Urinary bladder (tissue), 4 donors: ENCODE measurements at places on chromosomes 5 and 9. TPM values are rescaled to one million over a fixed set of nuclear protein-coding genes. Genes with fewer than 3 reads are reported as not detected.

DNA sequence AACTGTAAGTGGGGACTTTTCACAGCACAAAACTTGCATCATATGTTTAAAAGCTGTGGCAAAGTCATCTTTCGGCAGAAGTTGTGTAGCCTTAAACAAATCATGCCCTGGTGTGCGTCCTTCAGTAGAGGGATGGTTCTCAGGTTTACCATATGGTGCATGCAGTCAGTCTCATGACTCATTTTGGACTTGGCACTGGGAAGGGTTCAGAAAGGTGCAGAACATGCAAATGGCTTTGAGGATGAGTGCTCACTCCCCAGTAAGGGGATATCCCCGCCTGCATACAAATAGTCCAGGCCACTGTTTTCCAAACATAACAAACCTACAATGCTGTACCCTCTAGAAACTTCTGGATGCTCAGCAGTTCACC, 260.3 kb downstream of the NDUFS4 start:
- no peak for DNase-seq

The F2RL2 gene
- total RNA-seq, result 2.1 TPM

The ANKRD34B gene
- total RNA-seq, result not detected

- no peak for DNase-seq
Observed at GRCh38 chr5:90866333-90866732, 307.7 kb downstream of the ADGRV1 start.

DNA sequence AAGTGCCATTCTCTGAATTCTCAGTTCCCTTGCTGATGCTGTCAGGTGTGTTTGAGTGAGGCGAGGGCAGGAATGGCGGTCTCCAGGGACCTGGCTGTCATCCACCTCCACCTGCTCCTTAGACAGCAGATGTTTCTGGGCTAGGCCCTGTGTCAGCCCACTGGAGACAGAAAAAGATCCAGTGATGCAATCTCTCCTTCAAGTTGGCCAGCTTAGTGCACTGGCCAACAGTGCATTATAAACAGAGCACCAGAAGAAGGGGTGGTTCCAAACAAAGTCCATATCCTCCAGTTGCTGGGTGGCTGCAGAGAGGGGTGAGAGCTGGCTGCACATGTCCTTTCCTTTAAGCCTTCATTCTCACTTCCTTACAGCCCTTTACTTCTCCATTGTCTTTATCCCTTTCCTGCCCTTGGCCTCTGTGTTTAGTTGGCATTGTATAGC, 26.5 kb downstream of the NANS start:
- no peak for DNase-seq

The MYMK gene
- total RNA-seq, result 1.2 TPM

- DNase-seq, result no peak
Observed at GRCh38 chr5:24112420-24112819, 532.4 kb downstream of the CDH10 start.

The IL3 gene
- not detected for total RNA-seq

GRCh38 chr5:66892716-66893115, 296.5 kb downstream of the MAST4 start:
- no peak for DNase-seq

- DNase-seq, result no peak
Observed at GRCh38 chr5:133889271-133889905, 79.0 kb downstream of the C5orf15 start.

The FCN1 gene
- 1.9 TPM for total RNA-seq

DNA sequence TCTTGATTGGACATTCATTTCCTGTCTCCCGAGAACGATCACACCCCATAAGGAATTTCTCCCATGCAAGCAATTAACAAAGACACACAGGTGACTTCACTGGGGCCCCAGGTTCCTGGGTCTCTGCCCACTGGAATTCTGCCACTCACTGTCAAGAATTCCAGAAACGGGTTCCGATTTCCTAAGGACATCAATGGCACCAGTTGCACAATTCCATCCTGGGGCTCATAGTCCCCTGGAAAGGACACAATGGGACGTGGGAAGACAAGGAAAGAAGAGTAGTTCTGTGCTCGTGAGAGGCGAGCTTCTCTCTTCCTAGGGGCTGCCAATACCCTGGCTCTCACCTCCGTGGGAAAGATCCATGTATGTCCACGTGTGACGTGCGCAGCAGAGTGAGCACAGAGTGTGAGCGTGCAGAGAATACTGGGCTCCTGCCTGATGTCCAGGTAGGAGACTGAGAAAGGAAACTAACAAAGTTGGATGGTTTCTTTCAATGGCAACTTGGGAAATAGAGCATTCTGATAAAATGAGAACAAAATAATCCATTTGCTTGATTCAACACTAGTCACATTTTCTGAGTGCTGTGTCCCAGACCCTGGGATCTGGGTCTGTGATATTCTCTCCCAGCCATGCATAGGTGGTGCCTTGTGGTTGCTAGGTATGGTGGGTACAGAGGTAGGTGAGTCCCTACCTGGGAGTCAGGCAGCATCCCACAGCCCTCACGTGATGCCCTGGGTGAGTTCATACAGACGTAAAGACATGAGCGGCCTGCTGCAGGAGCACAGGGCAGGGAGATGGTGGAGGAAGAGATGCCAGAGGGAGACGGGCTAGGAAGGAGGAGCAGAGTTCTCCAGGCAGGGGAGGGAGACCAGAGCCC, 159.8 kb downstream of the COL23A1 start:
- DNase-seq, result no peak

The NUDT2 gene
- total RNA-seq, result 22.1 TPM

- DNase-seq, result no peak
Observed at GRCh38 chr5:92163906-92164305, 780.8 kb upstream of the ARRDC3 start.

GRCh38 chr5:127299678-127300077, 9.1 kb downstream of the MEGF10 start:
- DNase-seq, result no peak

The SH3TC2 gene
- total RNA-seq, result 15.1 TPM

- DNase-seq, result no peak
Observed at GRCh38 chr9:134809826-134810225, 70.8 kb upstream of the FCN2 start.

- DNase-seq, result no peak
Observed at GRCh38 chr5:178308541-178309092, 76.0 kb upstream of the PHYKPL start.

The CCNJL gene
- total RNA-seq, result 4.7 TPM

DNA sequence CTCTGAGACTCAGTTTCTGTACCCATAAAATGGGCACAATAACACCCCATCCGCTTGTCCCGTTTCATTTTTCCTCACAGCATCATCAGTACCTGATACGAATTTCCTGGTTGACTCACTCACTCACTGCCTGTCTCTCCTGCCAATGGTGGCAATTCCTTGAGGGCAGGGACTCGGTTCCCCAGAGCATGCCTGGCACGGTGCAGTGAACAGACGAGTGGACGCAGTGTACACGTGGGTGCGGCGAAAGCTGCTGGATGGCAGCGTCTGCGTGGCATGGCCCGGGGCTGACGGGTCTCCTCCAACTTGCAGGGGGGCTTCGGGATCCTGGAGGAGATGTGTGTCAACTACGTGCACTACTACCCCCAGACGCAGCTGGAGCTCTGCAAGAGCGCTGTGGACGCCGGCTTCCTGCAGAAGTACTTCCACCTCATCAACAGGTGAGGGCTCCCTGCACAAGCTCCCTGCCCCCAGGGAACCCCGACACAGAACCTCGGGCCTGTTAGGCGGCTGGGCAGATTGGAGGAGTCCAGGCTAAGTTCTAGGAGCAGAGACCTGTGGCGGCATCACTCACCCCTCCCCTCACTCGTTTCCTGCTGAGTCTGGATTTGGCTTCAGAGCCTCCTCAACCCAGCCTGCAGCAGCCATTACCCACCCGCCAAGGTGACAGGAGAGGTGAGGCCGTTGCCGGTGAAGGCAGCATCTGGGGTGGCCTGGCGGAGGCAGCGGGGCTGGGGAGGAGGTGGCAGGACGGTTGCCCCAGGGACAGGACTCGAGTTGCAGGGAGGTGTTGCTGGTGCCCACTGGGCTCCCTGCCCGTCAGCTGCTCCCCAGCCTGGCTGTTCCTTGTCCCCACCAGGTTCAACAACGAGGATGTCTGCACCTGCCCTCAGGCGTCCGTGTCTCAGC, 20.3 kb downstream of the DBH start:
- DNase-seq, result no peak

The FAM169A gene
- 9.0 TPM for total RNA-seq

GRCh38 chr9:134320126-134320867, 6.0 kb upstream of the RXRA start:
- DNase-seq, result no peak

- DNase-seq, result no peak
Observed at GRCh38 chr5:158884827-158885518, 214.7 kb downstream of the EBF1 start.

DNA sequence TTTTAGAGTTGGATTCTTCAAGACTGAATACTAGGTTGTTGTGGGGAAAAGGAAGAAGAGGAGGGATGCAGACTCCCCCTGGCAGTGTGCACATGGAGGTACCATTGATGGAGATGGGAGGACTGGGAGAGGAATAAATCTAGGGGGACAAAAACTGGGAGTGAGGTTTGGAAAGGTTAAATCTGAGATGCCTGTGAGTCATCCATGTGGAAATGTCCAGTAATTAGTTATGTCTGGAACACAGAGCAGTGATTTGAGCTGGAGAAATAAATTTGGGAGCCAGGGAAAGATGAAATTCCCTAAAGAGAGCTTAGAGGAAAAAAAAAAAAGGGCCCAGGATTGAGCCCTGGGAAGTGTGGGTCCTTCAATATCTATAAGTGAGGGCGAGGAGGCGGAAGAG, 8.0 kb upstream of the CCIN start:
- no peak for DNase-seq

GRCh38 chr5:179409806-179410205, 64.5 kb upstream of the ADAMTS2 start:
- DNase-seq, result no peak

The RPL35 gene
- 1,117 TPM for total RNA-seq

The ZDHHC11 gene
- 9.3 TPM for total RNA-seq

GRCh38 chr9:89137542-89138462, 40.8 kb downstream of the SHC3 start:
- no peak for DNase-seq

The INSL4 gene
- total RNA-seq, result not detected

DNA sequence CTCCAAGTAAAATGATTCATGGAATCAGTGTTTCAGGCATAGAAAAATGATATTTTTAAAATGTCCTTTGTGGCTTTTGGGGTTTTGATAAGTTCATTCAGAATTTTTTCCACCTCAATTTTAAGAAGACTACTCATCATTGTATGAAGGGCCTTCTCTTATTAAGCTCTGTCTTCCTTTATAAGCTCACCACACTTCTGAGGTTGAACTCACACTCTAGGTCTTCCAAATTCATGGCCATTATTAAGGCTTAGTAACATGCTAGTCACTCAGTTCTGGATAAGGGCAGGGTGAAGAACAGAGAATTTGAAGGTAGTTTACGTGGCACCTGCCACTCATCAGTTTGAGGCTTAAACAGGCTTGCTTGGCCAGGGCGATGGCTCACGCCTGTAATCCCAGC, 4.2 kb downstream of the MELK start:
- DNase-seq, result no peak

- DNase-seq, result no peak
Observed at GRCh38 chr5:150734579-150735384, 24.0 kb downstream of the DCTN4 start.

DNA sequence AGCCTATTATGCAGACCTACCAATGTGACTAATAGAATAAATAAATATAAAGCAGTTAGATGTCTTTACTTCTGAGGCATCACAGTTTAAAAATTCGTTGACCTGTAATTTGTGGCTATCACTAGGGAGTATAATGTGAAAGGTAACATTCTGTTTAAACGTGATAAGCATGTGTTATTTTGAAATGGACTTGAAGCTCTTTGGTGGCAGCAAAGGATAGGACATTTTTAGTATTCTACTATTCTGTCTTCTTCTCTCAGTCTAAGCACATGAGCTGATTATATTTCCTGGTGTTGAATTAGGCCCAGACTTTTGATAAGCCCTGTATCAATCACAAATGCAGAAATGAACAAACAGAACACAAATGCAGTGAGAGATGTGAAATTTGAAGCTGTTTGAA, 974.0 kb upstream of the CDH10 start:
- DNase-seq, result no peak

The C5orf34 gene
- 9.7 TPM for total RNA-seq

GRCh38 chr9:71895117-71895516, 15.9 kb downstream of the ABHD17B start:
- DNase-seq, result no peak

DNA sequence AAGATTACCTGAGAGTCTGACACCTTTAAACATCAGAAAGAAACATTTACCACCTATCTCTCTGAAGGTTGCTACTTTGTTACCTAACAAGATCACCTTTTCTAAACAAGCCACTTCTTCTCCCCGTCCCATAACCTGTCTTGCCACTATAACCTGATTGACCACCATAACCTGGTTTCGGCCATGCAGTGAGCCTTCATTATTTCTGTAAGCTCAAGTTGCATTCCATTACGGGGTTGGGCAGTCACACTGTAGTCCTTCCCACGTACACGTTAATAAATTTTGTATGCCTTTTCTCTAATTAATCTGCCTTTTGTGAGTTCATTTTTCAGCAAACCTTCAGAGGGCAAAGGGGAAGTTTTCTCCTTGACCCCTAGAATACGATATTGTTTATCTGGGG, 28.0 kb upstream of the CCNG1 start:
- DNase-seq, result peak; percentile 7

DNA sequence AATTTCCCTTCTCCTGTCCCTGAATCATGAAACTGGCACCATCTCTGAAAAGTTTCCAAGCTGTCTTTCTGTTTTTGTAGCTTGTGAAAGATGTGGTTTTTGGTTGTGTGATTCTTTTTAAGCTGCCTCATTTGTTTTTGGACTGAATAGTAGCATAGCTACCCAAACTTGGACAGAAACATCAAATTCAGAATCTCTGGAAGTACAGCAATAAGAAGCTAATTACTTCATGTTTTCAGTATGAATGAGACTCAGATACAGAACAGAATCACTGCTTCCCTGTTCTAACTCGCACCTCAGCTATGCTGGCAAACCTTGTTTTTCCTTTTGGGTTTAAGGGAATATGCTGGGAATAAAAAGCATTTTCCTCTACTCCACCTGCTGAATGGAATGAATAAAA, 101.0 kb downstream of the FGF1 start:
- no peak for DNase-seq

DNA sequence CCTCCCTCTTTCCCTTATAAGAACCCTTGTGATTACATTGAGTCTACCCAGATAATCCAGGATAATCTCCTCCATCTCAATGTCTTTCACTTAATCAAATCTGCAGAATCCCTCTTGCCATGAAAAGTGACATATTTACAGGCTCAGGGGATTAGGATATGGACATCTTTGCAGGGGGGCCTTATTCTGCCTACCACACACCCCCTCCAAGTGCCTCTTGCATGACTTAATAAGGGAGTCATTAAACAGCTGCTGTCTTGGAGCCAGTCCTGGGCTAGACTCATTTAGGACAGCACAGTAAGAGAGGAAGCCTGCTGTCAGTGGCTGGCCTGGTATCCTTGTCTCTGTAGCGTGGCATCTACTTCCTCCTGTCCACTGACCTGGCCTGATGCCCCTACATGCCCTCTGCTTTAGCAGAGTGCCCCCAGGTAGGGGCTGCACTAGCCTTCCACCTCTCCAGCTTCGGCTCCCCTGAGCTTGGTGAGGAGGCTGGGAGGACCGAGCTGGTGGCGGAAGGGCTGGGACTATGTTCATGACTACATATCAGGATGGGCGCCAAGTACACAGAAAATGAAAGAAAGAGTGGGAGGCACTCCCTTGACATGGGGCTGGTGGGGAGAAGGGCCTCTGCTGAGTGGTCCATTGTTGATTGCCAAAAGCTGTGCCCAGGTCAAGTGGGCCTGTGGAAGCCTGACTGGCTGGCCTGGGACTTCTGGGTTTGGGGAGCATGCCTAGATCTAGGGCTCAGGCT, 17.2 kb downstream of the ENHO start:
- no peak for DNase-seq
